T-helper 17 cell (primary cell): ENCODE measurements at places on chromosomes 12 and 14. TPM values are rescaled to one million over a fixed set of nuclear protein-coding genes. Genes with fewer than 3 reads are reported as not detected.

- DNase-seq, result no peak
These were observed 328.6 kb downstream of the MDGA2 start for GRCh38 chr14:47346849-47347248.

- no peak for DNase-seq
These were observed 83.4 kb downstream of the TMX1 start for GRCh38 chr14:51323492-51323891.

- DNase-seq, result no peak
These were observed 59.4 kb downstream of the TSPAN11 start for GRCh38 chr12:30985814-30986452.

GRCh38 chr12:124094188-124094587, 121.2 kb downstream of the ZNF664 start:
- no peak for DNase-seq

DNA sequence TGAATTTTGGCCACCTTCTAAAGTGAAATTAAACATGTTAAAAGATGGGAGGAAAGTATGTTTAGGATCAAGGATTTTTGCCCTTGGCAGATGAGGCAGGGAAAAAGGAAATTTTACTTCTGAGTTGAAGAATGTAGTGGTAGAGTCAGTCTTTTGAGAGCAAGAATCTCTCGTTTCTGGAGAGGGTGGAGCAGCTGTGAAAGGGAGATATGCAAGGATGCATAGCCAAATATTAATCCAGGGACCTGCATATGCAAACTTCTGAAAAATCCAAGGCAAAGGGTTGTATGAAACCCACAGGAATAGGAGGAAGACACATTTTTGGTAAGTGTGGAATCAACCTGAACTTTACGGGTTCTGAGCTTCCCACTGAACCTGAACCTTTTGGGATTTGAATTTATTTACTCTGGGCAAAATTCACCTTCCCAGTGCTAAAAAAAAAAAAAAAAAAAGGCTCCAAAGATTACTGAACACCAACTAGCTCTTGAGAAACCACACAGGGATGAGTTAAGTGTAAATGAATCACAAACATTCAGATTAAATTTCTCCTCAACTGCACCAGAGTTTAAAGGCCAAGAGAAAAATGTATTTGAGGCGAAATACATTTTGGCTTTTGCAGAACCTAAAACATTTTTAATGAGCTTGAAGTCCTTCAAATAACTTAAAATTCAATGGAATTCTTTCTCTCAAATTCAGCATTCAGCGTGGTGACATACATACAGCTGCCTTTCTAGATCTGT, 187.1 kb upstream of the CDKN3 start:
- DNase-seq, result no peak

GRCh38 chr14:96096639-96097610, 57.8 kb downstream of the C14orf132 start:
- DNase-seq, result no peak

GRCh38 chr14:85186082-85186481, 343.9 kb upstream of the FLRT2 start:
- no peak for DNase-seq

DNA sequence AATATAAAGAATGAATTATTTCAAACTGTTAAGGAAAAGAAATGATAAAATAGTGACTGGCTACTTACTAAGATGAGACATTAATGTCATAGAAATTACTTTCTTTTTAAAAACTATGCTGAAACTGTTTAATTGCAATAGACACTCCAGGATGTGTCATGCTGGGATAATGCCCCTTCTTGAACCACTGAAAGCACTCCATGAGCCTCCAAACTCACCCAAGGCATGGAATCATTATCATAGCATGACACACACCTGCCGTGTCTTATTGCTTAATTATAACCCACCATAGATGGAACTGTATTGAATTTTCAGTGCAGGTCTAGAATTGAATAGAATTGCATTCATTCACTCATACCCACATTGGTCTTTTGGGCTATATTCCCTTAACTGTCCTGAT, 4.3 kb downstream of the MBIP start:
- no peak for DNase-seq

- DNase-seq, result no peak
These were observed 141.0 kb downstream of the PAH start for GRCh38 chr12:102776041-102776440.

GRCh38 chr12:18158774-18159557, 69.0 kb upstream of the RERGL start:
- peak; percentile 7 for DNase-seq

DNA sequence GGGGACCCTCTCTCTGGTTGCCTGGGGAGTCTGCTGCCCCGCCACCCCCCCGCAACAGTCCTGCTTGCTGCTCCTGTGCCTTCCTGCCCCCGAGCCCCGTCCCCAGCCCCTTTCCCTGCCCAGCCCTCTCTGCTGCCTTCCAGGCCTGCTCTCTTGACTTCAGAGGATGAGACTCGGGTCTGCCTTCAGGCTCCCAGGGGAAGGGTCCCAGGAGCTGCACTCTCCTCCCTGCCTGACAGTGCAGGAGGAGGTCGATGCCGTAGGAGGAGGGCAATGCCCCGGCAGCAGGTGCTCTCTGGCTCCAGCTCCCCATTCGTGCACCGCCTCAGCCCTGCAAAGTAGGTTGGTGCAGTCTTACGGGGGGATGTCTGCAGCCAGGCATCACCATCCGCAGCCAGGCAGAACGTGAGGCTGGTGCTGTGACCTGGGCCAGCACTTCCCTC, 185.1 kb upstream of the C14orf180 start:
- no peak for DNase-seq

DNA sequence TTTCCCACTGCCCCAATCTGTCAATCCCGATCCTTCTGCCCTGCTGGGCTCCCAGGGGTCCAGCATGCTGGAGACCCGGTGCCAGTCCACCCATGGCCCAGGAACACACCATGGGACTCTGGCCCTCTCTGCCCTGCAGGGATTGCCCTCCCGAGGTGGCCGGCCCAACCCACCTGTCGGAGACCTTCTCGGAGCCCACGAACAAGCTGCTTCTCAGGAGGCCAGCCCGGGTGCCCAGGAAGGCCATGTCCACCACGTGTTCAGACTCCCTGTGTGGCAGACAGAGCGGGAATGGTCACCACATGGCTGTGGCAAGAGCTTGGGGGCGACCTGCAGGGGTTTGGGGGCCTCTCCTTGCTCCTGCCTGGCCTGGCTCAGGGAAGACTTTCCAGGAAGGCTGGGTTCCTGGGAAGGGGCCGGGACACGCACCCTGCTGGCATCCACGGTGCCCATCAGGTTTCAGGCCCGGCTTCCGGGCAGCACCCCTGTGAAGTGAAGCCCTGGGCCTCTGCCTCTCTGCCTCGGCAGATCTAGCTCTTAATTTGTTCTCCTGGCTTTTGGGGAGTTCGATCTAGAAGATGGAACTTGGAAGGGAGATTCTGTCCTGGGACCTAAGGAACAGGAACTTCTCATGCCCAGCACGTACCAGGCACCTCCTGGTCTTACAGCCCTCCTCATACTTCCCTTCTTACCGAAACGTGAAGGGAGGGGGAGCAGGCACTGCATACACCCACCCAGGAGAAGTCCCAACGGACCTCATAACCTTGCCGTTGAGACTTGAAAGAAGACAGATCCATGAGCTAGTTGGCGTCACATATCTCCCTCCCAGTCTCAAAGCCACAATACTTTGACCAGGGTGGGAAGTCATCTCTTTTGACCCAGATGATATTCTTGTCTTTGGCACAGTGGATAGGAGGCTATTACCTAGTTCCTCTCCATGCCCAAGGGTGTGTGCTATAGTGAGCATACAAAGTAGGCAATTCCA, 26.3 kb downstream of the LRTM2 start:
- DNase-seq, result no peak

The SRGAP1 gene
- total RNA-seq, result 0.13 TPM

The PRR4 gene
- 1.8 TPM for total RNA-seq

The ACOT4 gene
- 1.1 TPM for total RNA-seq

The OAS3 gene
- total RNA-seq, result 26.6 TPM

The LRP6 gene
- 2.0 TPM for total RNA-seq

The EXOC3L4 gene
- not detected for total RNA-seq

The BATF gene
- total RNA-seq, result 20.3 TPM

The KRT74 gene
- total RNA-seq, result not detected
